Fibroblast of villous mesenchyme (primary cell): ENCODE measurements at places on chromosomes 11 and 22. TPM values are rescaled to one million over a fixed set of nuclear protein-coding genes. Genes with fewer than 3 reads are reported as not detected.

DNA sequence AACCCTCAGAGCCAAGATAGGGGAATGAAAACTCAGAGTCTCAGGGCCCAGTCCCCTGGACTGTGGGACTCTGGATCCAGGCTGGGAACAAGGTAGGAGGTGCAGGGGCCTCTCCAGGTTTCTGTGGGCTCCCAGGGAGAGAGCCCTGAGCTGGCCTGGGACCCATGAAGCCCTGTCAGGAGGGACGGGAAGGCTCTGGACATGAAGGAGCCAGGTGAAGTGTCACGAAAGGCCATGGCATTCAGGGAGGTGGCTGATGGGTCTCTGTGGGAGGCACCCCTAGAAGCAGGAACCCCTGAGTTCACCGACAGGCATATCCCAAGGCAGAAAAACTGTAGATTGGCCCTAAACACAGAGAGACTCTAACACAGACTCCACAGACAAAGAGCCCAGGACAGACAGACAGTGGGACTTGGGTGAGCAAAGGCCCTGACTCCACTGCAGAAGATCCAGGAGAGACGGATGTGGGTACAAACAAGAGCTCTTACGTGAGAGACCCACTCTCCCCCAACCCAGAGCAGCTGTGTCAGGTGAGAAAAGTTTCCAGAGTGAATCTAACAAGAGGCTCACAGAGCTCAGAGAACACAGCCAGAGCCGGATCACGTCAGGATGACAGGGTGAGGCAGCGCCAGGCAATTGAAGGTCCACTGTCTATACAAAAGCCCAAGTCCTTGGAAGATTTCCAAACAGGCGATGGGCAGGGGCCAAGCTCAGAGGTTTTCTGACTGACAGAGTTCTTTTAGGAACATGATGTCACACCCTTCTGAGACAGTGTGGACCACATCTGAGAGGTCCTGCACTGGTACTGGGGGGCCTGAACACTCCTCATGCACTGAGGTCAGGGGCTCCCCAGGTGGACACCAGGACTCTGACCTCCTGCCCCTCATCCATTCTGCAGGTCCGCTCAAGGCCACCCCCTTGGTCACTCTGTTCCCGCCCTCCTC, 27.4 kb downstream of the IGLL5 start:
- DNase-seq = no peak

DNA sequence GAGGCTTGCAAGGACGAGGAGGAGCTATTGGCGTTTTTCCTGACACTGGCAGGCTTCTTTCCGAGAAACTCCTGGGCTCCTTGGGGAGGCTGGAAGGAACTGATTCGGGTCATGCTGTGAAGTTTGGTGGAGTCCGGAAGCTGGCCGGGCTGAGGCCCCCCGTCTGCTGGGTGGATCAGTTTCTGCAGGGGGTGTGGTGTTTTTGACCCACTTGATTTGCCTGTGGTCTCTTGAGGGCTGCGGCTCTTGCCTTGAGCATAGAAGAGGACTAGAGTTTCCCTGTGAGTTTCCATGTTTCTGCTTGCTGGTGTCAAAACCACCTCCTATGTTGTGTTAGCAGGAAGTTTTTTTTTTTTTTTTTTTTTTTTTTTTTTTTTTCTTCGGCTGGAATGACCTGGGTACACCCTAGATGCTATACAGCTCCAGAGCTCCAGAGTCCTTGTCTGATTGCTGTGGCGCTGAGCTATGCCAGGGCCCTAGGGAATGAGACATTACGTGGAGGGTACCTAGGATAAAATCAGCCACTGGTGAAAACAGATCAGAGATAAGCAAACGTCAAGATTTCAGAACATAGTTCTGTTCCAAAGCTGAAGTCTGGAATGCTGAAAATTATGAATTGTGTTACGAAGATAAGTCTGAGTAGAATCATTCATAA, 728 bp downstream of the TBC1D22A start:
- DNase-seq = peak; percentile 36

- no peak for DNase-seq
Measured at GRCh38 chr11:15499674-15500073, 385.0 kb downstream of the INSC start.

- DNase-seq = peak; percentile 34
Measured at GRCh38 chr11:134248910-134249480, 4.2 kb downstream of the THYN1 start.

- no peak for DNase-seq
Measured at GRCh38 chr11:117868088-117868487, 8.4 kb downstream of the FXYD6 start.

DNA sequence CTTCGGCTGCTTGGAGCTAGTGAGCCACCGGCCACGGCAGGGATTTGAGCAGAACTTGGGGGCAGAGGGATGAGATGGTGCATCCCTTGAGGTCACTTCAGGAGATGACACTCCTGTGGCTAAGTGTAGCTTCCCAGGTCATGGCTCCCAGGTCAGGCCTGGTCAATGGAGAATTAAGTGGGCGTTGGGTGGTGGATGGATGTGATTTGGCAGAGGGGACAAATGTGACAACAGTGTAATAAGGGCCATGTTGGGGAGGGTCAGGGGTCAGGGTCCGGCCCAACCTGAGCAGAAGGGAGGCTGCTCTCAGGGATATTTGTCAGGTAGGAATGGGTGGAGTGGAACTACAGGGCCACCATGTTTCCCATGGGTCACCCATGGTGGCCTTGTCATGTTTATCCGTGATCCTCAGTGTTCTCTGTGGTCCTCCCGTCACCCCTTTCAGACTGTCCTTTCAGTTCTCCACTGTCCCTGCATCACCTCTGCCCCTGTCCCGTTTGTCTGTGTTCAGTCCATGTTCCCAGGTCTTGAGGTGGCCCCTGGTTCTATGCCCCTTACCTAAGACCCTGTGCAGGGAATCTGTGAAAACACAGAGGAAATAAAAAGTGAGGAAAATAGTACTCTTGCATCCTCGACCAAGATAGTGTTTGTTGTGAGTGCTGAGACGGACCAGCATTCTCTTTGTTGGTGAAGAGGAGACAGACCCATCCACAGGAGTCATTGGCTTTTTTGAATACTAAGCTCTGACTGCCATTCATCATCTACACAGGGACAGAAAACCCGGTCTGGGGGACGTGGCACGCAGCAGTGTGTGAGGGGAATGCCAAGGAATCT, 6.1 kb downstream of the SLC25A1 start:
- no peak for DNase-seq

GRCh38 chr11:111942829-111943228, 5.7 kb downstream of the DIXDC1 start:
- DNase-seq = peak; percentile 17

- DNase-seq = peak; percentile 64
Measured at GRCh38 chr11:13335319-13335718, 57.7 kb downstream of the BMAL1 start.

DNA sequence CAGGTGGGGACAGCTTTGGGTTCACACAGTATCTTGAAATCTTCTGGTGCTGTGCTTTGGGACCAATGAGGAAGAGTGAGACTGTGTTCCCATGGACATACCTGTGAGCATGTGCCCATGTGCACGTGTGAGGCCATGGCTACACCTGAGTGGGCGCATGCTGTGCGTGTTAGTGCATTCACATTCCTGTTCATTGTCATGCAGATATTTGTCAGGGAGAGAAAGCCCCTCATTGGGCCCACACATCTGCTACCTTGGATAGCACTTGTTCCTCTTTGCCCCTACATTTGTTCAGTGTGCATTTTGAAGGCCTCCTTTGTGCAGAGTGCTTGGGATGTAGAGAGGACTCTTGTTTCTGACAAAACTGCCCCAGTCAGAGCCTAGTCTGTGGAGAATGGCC, 154.3 kb upstream of the E2F8 start:
- no peak for DNase-seq

DNA sequence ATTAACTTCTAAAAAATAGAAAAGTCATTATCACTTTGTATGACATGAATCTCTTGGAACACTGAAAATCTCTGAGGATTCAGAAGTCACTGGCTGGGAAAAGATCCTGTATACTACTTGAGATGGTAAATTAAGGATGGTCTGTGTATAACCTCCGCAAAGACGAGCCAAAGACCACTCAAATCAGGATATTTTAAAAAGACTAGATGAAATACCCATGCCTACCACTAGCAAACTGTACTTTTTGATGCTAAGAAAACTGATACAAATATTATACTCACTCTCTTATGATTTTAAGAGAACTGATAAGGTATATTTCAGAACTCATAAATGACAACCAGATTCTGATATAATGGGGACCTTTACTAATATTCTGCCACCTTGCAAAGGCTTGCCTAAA, 78.6 kb upstream of the APOA1 start:
- no peak for DNase-seq

GRCh38 chr11:116424615-116425261, 348.0 kb downstream of the BUD13 start:
- no peak for DNase-seq

GRCh38 chr11:76695771-76696170, 25.2 kb upstream of the LRRC32 start:
- DNase-seq = no peak

DNA sequence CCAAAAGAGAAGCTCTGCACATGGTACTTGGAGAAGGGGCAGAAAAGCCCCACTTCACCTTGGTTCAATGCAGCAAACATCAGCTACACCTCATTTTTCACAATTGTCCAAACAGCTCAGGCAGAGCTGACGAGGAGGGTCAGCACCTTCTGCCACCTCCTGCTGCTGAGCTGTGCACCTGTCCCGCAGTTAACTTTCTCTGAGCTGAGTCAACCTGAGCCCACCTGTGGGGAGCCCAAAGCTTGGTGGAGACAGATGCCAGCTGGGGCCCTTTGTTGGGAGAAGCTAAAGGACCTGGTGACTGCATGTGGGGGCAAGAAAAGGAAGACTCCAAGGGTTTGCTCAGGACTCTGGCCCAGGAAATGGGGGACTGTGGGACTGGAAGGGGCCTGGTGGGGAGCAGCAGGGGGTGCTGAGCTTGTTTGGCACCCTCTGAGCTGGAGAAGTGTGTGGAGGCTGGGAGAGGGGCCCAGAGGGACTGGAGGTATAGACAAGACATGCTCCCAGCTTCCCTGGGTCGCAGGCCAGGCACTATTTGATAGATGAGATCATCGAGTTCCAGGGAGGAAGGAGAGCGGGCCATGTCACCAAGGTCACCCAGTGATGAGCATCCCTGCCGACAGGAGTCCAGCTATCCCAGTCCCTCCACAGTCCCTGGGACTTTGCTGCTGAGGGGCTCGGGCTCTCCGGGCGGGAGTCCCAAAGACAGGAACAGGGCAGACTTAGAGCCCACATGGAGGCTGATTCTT, 53.5 kb downstream of the KCNJ4 start:
- no peak for DNase-seq

GRCh38 chr22:30637701-30638114, 2.1 kb downstream of the SLC35E4 start:
- no peak for DNase-seq

DNA sequence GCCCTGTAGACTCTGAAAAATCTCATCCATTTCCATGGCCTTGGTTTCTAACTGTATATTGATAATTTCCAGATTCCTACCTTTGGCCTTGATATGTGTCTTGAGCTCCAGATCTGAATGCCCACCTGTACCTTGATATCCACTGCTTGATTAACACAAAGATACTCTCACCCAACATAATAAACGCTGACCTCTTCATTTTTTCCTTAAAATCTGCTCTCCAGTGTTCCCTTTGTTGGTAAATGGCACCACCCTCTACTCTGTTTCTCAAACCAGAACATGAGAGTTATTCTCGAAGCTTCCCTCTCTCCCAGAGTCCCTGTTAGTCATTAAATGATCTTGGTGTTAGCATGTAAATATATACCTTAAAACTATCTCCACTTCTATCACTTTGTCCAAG, 13.4 kb downstream of the TUG1 start:
- no peak for DNase-seq

DNA sequence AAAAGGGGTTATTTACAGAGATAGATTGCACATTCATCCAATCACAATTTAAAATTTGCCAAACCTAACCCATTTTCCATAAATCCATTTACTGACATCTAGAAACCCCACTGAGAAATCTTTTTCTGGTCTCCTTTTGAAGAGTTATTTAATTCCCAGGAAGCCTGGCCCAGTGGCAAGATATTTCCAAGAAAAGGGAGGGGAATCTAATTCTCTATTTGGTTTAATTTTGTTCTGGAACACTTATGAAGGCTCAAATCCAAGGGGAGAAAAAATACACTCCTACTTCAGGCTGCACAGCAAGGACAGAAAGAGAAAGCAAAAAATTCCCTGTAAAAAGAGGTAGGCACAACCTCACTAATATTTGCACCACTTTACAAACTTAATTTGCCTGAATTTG, 88.2 kb upstream of the LDLRAD3 start:
- no peak for DNase-seq

DNA sequence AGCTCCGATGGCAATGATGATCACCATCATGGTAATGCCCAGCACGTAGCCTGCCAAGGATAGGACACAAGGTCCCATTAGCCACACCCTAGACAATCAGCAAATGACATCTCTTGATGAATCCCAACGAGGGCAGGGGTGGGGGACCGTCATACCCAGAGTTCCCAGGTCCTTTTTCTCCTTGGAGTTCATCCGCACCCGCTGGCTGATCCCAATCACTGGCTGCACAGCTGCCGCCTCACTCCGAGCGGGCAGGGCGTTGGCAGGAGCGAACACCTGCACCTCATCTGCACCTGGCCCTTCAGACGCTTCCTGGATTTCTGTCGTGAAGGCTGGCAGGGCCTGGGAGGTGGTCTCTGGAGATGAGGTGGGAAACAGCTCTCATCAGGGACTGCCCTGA, 2.9 kb downstream of the PIK3IP1 start:
- no peak for DNase-seq

GRCh38 chr11:11814614-11815452, 26.9 kb upstream of the USP47 start:
- no peak for DNase-seq

DNA sequence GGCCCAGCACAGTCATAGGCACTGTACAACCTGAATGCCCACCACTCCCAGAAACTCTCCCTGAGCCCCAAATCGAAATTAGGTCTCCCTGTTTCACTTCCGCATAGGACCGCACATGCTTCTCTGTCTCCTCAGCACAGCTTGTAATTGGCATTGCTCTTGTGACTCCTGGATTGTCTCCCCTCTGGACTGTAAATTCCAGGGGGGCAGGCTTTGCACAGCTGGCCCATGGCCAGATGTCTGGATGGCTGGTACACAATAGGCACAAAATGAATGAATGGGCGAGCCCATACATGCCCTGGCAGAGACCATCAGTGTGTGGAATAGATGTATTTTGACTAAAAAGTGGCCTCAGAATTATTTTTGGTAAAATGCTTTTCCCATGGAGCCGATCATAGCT, 63.3 kb upstream of the PHF21B start:
- no peak for DNase-seq

Gene APOL1
- total RNA-seq = 12.9 and 21.6 TPM in 2 replicates

Gene PANX3
- under 0.01 TPM in 1 of 2 replicates, not detected in the other for total RNA-seq

Gene RASGRP2
- total RNA-seq = 10.3 and 12.5 TPM in 2 replicates

Gene OR8K1
- total RNA-seq = not detected in 2 replicates

Gene PLET1
- not detected in 2 replicates for total RNA-seq

Gene ELP4
- total RNA-seq = 17.4 and 19.0 TPM in 2 replicates

Gene NCF4
- not detected in 2 replicates for total RNA-seq

Gene HEPN1
- total RNA-seq = not detected in 2 replicates

Gene TMEM45B
- not detected in 2 replicates for total RNA-seq
